ENCODE measurements at places on chromosomes 2 and 18. TPM values are rescaled to one million over a fixed set of nuclear protein-coding genes. Genes with fewer than 3 reads are reported as not detected.

The NYAP2 gene
- total RNA-seq = 2.0 TPM

The PTMA gene
- total RNA-seq = 792 TPM

- H3K4me1 ChIP-seq = no peaks in the 10 kb centered on the region
- no peak overlapping the region for H3K27ac ChIP-seq
- DNase-seq = no peak
- no peak overlapping the region for H3K4me3 ChIP-seq
Measured at GRCh38 chr2:214358506-214358905, 52.3 kb upstream of the VWC2L start.

The MAL gene
- 1.9 TPM for total RNA-seq

DNA sequence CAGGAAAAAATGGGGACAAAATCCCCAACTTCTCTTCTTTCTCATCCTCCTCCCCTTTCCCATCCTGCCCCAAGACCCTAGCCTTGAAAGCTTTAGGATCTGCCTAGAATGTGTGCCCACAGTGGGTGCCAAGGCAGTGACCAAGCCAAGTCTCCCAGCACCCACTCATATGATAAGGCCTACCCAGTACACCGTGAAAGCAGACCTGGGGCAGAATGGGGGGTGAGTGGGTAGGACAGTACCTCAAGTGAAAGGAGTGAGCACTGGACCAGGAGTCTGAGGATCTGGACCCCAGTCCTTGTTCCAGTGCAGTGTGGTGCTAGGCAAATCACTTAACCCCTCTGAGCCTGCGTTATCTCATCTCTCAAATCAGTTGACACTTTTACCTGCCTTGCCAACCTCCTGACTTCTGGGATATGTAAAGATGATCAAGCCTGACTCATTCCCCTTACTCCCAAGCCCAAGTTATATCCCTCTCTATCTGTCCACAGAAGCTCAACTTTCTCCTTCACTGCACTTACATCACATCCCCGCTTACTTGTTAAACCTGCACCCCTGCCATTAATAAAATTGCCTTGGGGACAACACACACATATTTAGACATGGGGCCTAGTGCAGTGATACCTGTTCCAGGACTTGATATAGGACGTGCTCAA, 109.7 kb downstream of the ATL2 start:
- H3K27me3 ChIP-seq = no peaks in the 10 kb centered on the region
- H3K36me3 ChIP-seq = no peaks in the 10 kb centered on the region
- H3K4me1 ChIP-seq = no peaks in the 10 kb centered on the region
- no peak overlapping the region for H3K4me3 ChIP-seq

The PID1 gene
- 88.6 TPM for total RNA-seq
